ENCODE measurements at places on chromosomes 5 and 9.

GRCh38 chr5:21024966-21025365 is 1037.0 kb upstream of the CDH18 start:
- no peak for DNase-seq

- DNase-seq: no peak
Measured at GRCh38 chr9:126431077-126431742, 104.6 kb downstream of the MVB12B start.

- DNase-seq: no peak
Measured at GRCh38 chr5:168427224-168427623, 59.0 kb upstream of the RARS1 start.

DNA sequence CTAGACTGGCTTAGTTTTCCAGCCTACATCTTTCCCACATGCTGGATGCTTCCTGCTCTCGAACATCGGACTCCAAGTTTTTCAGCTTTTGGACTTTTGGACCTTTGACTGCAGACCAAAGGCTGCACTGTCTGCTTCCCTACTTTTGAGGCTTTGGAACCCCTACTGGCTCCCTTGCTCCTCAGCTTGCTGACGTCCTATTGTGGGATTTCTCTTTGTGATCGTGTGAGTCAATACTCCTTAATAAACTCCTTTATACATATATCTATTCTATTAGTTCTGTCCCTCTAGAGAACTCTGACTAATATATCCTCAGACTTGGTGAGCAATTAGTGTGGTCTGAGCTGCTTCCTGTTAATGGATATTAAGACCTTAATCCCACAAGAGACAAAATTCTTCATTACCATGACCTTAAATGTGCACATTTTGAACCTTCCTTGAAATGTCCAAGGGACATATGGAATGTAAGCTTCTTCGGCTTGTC is 752.9 kb downstream of the CDH18 start:
- DNase-seq: no peak

DNA sequence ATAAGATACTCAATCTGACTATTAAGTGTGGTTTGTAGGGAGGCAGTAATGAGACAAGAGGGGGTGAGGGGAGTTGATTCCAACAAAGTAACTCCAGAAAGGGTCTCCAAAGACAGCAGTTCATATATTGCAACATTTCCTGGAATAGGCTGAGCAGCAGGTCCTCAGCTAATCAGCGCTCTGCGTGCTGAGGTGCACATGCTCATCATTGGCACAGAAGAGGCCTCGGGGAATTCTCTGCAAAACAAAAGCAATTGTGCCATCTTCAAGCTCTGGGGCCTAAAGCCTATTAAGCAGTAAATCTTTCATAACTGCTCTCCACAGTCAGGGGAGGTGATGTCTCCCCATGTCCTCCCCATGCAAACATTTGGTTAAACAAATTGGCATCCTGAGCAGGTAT is 357.3 kb downstream of the SPOCK1 start:
- no peak for DNase-seq

- peak; percentile 18 for DNase-seq
Measured at GRCh38 chr9:133526721-133527321, 2.1 kb upstream of the MYMK start.

DNA sequence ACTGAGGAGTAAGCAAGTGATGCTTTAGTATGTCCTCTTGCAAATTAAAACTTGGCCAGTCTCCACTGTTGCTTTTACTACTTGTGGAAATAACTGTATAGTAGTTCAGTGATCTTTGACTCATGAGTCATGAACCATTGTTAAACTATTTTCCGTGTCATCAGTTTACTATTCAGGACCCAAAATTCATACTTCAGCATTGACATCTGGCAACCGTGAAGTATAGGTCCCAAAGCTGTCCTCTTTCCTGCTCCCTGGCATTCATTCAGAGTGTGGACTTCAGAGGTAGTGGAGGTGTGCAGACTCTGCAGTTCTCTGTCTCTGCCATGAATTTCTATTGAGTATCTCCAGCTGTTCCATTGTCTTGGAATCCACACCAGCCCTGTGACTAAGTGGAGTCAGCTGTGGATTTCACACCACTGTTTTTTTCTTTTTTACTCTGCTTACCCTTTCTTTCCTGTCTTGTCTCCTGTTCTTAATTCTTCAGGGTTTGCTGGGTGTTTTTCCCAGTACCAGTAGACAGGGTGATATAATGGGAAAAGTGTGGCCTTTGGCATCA is 7.5 kb downstream of the TDRD7 start:
- DNase-seq: no peak

GRCh38 chr9:72995131-72996024 is 42.5 kb upstream of the ALDH1A1 start:
- no peak for DNase-seq
